ENCODE measurements at places on chromosomes 16 and 17.

DNA sequence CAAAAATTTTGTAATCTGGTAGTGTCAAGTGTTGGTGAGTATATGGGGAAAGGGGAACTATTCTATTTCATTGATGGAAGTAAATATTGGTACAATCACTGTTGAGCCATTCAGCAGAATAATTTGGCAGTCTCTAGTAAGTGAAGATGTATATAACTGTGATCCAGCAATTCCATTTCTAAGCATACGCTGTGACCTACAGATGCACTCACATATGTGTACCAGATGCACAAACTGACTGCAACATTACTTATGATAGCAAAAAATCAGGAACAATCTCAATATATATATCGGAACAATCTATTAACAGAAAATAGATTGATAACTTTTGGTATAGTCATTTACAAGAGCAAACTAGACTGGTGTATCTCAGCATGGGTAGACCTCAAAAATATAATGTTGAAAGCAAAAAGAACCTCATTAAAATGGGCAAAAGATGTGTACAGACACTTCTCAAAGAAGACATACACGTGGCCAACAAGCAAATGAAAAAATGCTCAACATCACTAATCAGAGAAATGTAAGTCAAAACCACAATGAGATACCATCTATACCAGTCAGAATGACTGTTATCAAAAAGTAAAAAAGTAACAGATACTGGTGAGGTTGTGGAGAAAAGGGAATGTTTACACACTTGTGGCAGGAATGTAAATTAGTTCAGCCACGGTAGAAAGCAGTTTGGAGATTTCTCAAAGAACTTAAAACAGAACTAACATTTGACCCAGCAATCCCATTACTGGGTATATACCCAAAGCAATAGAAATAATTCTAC, 20.7 kb downstream of the ADAP2 start:
- no peak for DNase-seq

GRCh38 chr17:29155227-29155965, 24.8 kb downstream of the MYO18A start:
- DNase-seq: peak; percentile 69

GRCh38 chr16:51243936-51244436, 92.9 kb upstream of the SALL1 start:
- DNase-seq: no peak

GRCh38 chr17:68676856-68677255, 75.7 kb upstream of the FAM20A start:
- no peak for DNase-seq

DNA sequence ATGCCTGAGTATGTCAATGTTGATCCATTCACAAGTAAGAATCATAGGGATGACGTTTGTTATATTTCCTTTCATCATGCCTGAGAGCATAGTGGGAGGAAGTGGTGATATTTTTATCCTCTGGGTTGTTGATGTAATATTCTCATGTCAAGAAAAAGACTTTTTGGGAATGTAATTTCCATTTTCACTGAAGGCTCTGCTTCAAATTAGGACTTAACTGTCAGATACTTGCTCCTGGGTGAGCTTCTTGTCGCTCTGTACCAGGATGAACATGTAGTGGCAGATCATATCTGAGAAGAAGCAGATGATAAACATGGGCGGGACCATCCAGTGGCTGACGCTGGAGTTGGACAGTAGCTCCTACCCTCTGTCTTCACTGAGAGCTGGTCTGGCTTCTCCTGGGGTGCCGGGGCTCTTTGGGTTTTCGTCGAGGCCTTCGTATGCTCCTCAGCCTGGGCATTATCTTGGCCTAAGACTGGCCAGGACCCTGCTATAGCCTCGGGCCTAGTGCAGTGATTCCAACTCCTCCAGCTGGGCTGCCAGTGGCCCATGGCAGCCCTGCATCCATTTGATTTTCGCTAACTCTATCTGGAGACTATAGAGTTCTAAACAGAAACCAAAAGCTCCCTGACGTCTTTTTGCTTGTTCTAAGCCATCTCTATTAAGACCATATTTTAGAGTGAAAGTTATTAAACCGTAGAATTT, 19.7 kb downstream of the CYB5B start:
- peak; percentile 76 for DNase-seq

DNA sequence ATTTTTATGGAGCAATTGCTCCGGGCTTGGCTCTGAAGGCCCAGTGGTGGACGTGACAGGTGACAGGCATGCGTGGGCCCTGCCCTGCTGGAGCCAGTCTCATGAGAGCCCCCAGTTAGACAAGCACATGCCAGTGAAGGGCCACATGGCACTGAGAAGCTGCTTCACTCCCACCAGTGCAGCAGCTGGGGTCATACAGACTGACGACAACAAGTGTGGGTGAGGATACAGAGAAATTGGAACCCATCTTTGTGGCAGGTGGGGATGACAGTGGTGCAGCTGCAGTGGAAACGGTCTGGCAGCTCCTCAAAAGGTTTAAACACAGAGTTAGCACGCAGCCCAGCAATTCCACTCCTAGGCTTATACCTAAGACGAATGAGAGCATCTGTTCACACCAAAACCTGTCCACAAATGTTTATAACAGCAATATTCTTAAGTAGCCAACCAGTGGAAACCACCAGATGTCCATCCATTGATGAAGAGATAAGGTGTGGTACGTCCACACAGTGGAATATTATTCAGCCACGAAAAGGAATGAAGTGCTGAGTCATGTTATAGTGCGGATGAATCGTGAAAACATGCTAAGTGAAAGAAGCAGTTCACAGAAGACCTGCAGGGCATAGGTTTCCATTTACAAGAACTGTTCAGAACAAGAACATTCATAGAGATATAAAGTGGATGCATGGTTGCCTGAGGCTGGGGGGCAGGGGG, 12.5 kb upstream of the CIBAR2 start:
- no peak for DNase-seq

GRCh38 chr17:49600949-49601348, 25.3 kb downstream of the NXPH3 start:
- no peak for DNase-seq

DNA sequence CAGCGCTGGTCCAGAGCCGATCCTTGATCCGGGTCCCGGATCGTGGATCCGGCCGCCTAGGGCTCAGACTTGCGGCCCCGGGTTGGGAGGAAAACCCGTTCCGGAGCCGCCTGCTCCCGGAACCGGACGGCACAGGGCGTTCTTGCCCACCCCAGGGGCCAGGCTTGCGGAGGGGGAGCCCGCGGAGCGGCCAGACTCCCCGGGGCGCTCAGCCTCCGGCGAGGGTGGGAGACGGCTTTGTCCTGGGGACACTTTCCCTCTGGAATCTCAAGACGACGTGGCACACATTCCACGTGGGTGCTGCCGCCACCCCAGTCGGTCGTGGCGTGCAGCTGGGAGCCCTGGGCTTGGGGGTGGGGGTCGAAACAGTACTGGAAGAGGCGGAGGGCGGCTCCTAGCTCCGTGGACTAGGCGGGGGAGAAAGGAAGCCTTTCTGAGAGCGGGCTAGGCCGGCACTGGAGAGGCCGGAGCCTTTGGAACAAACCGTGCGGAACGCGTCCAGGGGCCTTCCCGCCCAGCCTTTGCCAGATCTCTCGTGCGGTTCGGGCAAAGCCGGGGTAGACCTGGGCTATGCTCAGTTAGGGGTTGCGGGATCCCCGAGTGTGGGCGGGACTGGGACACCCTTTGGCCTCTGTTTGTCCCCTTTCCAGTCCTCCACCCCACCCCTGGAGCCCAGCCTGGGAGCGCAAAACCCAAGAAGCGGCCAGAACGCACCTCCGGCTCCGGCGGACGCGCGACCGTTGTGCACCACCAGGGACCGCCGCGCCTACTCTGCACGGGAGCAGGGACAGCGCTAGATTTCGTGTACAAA, 26.5 kb downstream of the SREBF1 start:
- no peak for DNase-seq

DNA sequence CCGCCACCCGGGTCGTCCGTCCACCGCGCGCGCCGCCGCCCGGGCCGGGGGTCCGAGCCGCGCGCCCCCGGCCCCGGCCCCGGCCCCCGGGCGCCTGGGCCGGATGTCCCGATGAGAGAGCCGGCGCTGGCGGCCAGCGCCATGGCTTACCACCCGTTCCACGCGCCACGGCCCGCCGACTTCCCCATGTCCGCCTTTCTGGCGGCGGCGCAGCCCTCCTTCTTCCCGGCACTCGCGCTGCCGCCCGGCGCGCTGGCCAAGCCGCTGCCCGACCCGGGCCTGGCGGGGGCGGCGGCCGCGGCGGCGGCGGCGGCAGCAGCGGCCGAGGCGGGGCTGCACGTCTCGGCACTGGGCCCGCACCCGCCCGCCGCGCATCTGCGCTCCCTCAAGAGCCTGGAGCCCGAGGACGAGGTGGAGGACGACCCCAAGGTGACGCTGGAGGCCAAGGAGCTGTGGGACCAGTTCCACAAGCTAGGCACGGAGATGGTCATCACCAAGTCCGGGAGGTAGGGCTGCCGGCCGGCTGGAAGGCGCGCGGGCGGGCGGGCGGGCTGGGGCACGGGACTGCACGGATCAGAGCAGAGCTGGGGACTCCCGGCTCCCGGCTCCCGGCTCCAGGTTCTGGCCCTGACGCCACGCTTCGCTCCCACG, 548 bp downstream of the TBX2 start:
- peak; percentile 49 for DNase-seq

DNA sequence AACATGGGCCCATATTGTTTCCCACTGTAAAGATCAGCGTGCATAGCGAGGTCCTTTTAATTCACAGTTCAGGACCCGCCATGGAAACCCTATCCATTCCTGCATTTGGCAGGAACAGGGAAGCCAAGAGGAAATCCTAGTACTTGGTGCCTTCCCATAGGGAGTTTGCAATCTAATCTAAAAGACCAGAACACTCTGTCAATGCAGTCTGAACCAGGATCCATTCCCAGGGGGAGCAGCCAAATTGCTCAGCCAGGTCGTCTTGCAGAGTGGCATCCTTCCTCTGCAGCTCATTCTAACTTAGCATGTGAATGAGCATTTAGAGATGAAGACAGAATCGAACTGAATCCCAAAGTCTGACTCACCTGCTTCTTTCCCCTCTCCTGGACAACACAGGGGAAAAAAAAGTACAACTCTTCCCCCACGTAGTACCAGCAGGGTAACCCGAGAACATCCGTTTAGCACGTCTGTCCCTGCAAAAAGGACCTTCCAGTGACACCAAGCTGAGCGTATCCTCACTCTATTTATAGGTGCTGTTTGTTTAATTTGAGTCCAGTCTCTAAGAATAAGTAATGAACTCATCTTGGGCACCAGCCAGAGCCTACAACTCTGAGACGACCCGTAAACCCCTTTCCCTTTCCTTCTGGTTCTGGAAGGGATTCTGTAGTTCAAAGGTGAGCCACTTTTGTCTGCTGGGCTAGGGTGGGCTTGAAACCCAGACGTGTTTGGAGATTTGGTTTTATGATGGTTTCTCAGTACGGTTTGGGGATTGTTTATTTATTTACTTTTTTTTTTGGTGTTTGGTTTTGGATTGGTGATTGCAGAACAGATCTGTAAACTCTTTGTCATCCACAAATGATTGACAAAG, 74.5 kb downstream of the ERCC4 start:
- no peak for DNase-seq

DNA sequence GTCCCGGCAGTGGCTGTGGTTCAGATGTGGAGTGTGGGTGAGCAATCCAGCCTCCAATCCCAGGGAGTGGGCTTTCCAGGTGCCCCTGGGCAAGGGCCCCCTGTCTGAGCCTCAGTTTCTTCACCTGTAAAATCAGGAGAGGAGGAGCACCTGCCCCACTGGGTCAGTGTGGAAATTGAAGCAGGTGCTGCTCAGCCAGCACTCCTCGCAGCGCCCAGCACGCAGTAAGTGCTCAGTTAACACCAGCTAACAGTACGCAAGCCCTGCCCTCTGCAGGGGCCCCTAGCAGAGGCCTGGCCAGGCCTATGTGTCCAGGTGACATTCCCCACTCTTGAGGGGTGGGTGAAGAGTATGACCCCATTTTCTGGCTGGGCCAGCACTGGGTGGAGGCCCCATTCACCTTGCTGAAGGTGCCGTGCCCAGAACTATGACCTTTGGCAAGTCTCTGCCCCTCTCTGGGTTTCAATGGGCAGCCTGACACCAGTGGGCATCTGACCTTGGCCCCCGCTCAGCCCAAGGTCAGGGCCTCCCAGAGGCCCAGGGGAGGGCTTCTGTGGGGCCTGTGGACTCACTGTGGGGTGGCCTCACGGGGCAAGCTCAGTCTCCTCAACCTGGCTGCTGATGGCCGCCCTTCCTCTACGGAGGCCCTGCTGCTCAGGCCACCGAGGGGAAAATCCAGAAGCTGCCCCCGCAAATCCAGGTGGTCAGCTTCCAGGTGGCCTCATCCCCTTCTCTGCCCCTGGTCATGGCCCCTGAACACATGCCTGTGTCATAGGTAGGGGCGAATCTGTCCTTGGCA, 2.5 kb downstream of the MTSS2 start:
- DNase-seq: no peak

DNA sequence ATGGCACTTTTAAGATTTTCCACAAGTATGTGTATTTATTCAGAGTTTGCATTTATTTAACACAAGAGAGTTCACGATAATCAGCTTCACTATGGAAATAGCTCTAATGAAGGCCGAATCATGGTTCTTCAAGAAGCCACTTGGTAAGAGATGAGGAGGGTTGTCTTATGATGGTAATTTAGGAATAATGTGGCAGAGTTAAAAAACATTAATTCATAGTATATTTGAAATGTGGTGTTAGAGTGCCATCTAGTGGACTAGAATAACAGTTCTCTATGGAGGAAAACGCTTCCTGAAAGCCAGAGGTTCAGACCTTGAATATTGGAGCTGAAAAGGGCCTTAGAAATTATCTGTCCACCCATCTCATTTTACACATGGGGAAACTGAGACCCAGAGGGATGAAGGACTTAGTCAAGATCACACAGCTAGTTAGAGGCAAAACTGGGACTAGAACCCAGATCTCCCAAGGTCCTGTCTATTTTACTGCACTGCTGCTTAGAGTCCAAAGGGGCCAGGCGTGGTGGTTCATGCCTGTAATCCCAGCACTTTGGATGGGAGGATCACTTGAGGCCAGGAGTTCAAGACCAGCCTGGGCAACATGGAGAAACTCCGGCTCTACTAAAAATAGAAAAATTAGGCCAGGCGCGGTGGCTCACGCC, 33.8 kb upstream of the KPNB1 start:
- peak; percentile 38 for DNase-seq

DNA sequence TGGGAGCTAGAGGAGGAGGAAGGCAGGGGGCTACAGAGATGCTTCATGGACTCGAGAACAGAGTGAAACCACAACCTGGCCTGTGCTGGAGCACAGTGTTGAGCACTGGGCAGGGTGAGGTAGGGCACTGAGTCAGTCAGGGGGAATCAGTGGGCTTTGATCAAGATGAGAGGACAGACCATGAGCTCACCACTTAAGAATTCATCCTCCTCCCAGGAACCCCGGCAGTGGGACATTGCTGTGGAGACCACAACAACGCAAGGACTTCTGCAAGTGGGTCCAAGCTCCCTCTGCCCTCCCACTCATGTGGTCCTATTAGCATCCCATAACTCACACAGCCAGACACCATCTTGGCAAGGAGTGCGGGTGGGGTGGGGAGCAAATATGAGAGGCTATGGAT, 1.7 kb upstream of the CES5A start:
- DNase-seq: no peak

DNA sequence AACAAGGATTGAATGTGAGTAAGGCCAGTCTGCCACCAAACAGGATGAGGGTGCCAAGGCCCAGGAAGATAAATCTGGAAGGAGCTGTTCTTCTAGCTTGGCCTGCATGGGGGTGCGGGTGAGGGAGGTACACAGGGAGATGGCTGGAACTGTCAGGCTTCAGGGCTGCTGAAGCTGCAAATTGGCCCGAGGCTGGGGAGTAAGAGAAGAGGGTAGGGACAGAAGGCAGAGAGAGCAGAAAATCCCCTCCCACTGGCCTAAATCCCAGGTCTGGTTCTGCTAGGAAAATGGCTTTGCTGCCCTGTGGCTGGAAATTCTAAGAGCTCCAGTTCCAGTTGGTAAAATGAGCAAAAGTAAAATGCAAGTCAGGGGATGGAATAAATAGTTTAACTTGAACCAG, 87.9 kb downstream of the CCDC182 start:
- no peak for DNase-seq

Measured in inflammatory macrophage treated with lipopolysaccharide for 1 hour (primary cell).